B cell (primary cell): ENCODE measurements at places on chromosomes 5 and 9. TPM values are rescaled to one million over a fixed set of nuclear protein-coding genes. Genes with fewer than 3 reads are reported as not detected.
A peak's percentile ranks its signal among the peaks of the same experiment; 100 is the strongest.

DNA sequence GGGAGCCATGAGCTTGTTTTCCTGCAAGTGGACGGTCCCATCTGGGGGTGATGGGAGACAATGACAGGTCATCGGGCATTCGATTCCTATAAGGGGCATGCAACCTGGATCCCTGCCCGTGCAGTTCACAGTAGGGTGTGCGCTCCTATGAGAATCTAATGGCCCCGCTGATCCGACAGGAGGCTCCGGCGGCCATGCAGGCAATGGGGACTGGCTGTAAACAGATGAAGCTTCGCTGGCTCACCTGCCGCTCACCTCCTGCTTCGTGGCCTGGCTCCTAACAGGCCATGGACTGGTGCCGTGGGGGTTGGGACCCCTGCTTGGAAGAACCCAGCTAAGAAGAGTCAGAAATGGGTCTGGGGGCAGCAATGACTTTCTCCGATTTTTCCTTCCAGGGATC, 21.0 kb downstream of the PAEP start:
- DNase-seq, result no peak

GRCh38 chr5:102971676-102972293, 148.2 kb downstream of the GIN1 start:
- no peak for DNase-seq

GRCh38 chr5:139763930-139764791, 31.4 kb upstream of the PSD2 start:
- DNase-seq, result peak; percentile 84

DNA sequence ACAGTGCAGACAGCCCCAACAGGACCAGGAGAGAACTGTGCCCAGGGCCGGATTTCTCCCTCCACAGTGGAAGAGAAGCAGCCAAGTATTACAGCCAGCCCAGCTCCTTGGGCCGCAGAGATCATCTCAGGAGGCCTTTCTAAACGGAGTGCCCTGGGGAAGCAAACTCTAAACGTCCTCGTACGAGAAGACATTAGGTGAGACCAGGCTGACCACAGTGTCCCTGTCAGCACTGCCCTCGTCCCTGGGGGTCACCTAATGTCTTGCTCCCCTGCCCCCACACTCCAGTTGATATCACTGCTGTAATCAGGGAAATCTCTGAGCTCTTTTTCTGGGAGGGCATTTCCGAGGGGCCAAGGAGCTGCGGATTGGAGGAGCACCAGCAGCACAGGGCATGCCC, 6.5 kb downstream of the QRFP start:
- DNase-seq, result no peak

GRCh38 chr5:104909803-104910202, 1347.2 kb upstream of the NUDT12 start:
- DNase-seq, result no peak

GRCh38 chr9:132190966-132191365, 29.1 kb downstream of the NTNG2 start:
- no peak for DNase-seq

GRCh38 chr9:125637241-125637640, 69.8 kb downstream of the MAPKAP1 start:
- peak; percentile 35 for DNase-seq

- DNase-seq, result no peak
These were observed 293.9 kb upstream of the IRX4 start for GRCh38 chr5:2176581-2176980.

GRCh38 chr9:71270554-71270953, 149.1 kb upstream of the TRPM3 start:
- DNase-seq, result no peak

DNA sequence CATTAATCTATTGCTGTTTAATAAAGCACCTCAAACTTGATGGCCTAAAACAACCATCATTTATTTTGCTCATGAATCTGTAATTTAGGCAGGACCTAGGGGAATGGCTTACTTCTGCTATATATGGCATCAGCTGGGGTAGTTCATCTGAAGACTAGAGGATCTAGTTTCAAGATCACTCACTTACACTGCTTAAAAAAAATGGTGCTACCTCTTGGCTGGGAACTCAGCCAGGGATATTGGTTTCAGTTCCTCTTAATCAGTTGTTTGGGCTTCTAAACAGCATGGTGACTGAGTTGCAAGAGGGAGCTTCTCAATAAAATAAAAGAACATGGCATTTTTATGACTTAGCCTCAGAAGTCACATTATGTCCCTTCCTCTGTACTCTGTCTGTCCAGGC, 142.0 kb downstream of the FAM114A2 start:
- DNase-seq, result no peak

DNA sequence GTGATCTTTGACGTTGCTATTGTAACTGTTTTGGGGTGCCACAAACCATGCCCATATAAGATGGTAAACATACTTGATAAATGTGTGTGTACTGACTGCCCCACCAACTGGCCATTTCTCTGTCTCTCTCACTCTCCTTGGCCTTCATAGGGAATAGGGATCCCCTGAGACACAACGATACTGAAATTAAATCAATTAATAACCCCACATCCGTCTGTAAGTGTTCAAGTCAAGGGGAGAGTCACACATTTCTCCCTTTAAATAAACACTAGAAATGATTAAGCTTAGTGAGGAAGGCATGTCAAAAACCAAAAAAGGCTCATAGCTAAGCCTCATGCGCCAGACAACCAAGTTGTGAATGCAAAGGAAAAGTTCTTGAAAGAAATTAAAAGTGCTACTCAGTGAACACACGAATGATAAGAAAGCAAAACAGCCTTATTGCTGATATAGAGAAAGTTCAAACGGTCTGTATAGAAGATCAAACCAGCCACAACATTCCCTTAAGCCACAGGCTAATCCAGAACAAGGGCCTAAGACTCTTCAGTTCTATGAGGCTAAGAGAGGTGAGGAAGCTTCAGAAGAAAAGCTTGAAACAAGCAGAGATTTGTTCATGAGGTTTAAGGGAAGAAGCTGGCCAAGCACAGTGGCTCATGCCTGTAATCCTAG, 111.1 kb downstream of the UGCG start:
- DNase-seq, result no peak

- DNase-seq, result no peak
These were observed 195.3 kb upstream of the KLF9 start for GRCh38 chr9:70609542-70610286.

DNA sequence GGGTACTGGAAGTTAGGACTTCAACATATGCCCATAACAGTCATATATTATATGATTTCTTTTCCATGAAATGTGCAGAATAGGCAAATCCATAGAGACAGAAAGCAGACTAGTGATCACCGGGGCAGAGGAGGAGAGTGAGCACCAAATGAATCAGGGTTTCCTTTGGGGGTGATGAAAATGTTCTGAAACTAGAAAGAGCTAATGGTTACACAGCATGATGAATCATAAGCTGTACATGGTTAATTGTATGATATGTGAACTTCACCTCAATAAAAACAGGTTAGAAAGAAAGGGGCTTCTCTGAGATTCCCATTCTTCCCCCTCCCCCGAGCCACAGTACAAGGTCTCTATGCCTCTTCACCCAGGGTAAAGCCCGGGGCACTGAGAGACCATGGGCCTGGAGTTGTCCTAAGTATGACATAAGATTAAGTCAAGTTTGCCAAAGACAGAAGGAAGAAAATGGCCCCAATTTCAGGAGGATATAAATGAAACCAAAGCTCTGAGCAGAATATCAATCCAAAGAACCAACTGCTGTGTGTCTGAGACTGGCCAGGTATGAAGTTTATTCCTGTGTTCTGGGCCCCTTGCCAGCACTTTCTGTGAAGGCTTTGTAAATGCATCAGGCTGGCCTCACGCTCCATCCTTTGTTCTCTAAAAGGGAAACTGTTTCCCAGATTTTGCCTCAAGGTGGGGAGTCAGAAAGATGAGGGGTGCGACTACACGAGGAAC, 243.8 kb downstream of the CDK5RAP2 start:
- no peak for DNase-seq

DNA sequence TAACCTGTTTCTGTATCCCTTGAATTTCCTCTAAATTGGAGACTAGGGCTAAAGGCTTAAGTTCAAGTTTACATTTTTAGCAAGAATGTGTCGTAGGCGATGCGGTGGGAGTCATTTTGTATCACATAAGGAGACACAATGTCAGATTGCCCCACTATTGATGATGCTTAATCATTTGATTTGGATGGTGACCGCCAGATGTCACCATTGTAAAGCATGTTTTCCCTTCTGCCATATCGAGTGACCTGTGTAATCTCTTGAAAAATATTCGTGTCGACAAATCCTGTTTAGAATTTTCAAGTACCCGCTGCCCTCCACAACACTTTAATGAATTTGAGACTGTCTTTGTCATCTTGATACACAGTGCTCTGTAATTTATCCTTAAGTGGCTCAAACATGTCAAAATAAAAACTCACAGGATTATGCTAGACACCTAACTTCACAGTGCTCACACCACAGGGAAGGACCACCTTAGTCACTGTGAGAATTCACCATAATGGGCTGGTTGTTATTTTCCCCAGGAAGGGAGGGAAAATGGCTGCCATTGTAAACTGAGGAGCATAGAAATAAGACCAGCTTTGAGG, 34.5 kb upstream of the SLC46A2 start:
- DNase-seq, result peak; percentile 17

DNA sequence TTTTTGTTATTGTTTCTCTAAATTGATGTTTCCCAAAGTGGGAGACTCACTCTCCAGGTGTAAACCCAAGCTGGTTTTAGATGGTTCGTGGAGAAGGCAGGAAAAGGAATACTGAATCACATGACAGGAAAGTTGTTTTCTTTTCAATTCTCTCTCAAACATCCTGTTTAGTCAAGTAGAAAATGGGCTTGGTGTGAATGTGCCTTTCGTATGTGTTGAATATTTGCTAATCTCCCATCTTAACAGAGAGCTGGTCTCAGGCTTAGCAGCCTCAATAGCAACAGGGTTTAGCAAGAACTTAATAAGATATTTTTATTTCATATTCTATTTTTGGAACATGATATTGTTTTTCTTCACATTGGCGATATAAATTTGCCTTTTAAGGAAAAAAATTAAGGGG, 119.7 kb downstream of the INSYN2B start:
- DNase-seq, result no peak

GRCh38 chr5:160479926-160480325, 58.3 kb downstream of the PTTG1 start:
- DNase-seq, result no peak

Gene INSL4
- not detected in 2 replicates for total RNA-seq

Gene FRRS1L
- total RNA-seq, result not detected in 2 replicates

Gene DMRTA1
- total RNA-seq, result not detected in 2 replicates

Gene ALDH1A1
- not detected in 2 replicates for total RNA-seq

Gene FYB1
- total RNA-seq, result 1.00 and 1.3 TPM in 2 replicates

Gene EXOSC3
- 55.3 and 64.9 TPM in 2 replicates for total RNA-seq

Gene SLC6A7
- total RNA-seq, result not detected in 2 replicates

Gene TEX48
- not detected in 2 replicates for total RNA-seq

Gene CCL21
- total RNA-seq, result not detected in 2 replicates

Gene SLC38A9
- total RNA-seq, result 36.3 and 43.5 TPM in 2 replicates
